Mucosa of gallbladder (tissue), 1 donor: ENCODE measurements at places on chromosomes 5 and 9. TPM values are rescaled to one million over a fixed set of nuclear protein-coding genes. Genes with fewer than 3 reads are reported as not detected.

TMC1 gene
- total RNA-seq: not detected

OGN gene
- 154 TPM for total RNA-seq

UNC5A gene
- total RNA-seq: 0.14 TPM

CCDC152 gene
- total RNA-seq: 2.3 TPM

CCNO gene
- total RNA-seq: 14.4 TPM

OBP2B gene
- total RNA-seq: not detected

GRCh38 chr9:70924895-70925547, 196.4 kb downstream of the TRPM3 start:
- peak; percentile 31 for DNase-seq

DNA sequence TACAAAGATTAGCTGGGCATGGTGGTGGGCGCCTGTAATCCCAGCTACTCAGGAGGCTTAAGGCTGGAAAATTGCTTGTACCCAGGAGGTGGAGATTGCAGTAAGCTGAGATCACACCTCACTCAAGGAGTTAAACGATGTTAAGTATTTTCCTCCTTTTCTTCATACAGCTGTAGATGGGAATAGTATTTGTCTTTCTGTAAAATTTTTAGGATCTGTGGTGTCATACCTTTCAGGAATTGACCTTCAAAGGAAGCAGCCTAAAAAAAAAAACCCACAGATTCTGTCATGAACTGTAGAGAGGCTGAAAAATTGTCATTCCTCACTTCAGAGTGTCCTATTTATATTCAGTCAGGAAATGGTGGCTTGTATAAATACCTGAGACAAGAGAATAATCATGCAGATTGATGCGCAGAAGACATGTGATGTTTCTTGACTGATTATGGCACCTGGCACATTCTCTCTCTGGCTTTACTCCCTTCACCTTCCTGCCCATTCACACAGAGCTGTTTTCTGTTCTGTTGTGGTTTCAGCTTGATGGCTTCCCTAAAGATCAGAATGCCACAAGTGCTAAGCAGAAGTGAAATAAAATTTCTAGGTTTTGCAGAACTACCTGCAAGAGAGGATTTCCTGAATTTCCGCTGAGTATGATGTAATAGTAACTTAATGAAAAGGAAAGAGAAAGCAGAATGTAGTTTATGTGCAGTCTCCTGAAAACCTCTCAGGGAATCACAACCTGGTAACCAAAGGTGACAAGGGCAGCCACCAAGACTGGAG, 3.8 kb downstream of the IFNA1 start:
- no peak for DNase-seq

DNA sequence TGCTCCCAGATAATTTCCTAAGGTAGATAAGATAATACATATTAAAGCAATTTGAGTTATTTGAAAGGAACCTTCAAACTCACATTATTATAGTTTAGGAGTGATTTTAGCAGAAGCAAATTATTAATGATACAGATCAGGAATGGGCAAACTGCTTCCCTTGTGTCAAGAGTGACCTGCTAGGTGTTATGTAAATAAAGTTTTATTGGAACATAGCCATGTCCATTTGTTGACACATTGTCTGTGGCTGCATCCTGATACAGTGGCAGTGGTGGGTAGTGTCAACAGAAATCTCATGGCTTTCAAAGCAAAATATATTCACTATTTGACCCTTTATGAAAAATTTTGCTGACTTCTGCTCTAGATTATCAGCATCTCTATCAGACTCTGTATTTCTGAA, 11.4 kb upstream of the BASP1 start:
- DNase-seq: no peak

GRCh38 chr5:54103871-54104270, 206.5 kb downstream of the ARL15 start:
- no peak for DNase-seq

- no peak for DNase-seq
These were observed 49.0 kb downstream of the STOM start for GRCh38 chr9:121321016-121321503.

DNA sequence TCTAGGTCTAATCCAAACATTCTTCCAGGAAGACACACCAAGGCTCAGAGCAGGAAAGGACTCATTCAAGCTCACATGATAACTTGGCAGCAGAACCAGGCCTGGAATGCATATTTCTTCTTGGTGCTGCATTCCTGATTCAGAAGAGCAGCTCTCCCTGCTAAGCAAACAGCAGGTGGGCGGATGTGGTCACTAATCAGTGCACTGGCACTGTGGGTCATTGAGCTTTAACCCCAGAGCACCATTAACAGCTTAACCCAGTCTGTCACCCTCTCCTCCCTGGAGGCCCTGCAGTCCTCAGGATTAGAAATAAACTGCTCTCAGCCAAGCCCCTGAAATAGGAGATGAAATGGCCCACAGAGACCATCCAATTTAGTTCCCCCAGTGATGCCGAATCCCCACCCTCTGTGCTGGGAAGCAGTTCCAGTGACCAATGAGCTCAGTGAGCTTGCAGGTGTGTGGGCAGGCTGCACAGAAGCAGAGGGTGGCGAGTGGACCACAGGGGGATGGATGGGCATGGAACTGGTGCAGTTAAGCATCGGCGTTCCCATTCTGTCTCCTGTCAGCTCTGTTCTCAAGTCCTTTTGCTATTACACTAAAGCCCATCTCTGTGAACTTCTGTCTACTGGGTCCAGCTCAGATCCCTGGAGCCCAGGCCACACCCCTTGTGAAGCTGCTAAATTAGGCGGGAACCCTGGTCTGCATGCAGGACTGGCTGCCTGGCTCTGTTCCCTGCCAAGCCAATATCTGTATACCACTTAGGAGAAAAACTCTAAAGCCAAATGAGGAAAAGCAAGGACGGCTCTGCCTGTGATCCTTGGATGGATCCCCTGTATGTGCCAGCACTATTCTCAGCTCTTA, 16.6 kb upstream of the MEGF9 start:
- DNase-seq: peak; percentile 62

- DNase-seq: no peak
These were observed 9.4 kb upstream of the GABRA6 start for GRCh38 chr5:161676103-161676502.

DNA sequence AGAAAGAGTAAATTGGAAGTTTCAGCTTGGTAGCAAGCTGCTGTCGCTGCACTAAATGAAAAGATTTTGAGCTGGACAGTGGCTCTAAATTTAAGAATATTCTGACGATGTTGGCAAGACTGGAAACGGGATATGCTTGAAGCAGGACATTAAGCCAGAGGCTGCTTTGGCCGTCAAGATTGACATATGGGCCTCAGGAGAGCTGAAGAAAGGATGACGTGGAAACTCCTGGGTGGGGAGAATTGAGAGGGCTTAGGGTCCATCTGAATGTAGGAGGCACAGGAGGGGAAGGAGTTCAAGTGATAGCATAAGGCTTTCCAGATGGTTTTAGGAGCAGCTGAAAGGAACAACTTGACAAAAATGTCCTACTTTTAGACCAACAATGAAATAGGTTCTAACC, 108.9 kb downstream of the PAPPA start:
- DNase-seq: no peak

DNA sequence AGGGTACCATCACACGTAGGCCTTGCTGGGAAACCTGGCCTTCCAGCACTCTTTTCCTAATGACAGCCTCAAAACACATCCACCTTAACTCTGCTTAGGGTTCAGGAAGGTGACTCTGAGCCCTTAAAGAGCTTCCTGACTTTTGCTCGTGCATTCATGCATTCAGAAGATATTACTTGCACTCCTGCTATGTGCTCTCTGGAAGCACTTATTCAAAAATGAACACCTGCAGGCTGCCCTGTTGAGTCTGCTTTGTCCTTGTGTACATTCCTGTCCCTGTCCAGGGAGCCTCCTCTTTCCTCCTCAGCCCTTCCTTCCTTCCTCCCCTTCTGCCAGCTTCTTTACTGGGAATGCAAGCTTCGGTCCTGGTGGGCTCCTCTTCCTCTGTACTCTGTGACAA, 61.5 kb downstream of the SPRY4 start:
- DNase-seq: no peak

- DNase-seq: no peak
These were observed 293.9 kb upstream of the RIOK2 start for GRCh38 chr5:97476852-97477534.

- no peak for DNase-seq
These were observed 151.4 kb downstream of the MAST4 start for GRCh38 chr5:66747607-66748006.

GRCh38 chr9:73081979-73082657, 69.5 kb upstream of the ANXA1 start:
- DNase-seq: no peak

GRCh38 chr5:3837506-3837905, 241.9 kb downstream of the IRX1 start:
- no peak for DNase-seq

- DNase-seq: peak; percentile 43
These were observed 25.7 kb downstream of the DPYSL3 start for GRCh38 chr5:147483961-147484707.

DNA sequence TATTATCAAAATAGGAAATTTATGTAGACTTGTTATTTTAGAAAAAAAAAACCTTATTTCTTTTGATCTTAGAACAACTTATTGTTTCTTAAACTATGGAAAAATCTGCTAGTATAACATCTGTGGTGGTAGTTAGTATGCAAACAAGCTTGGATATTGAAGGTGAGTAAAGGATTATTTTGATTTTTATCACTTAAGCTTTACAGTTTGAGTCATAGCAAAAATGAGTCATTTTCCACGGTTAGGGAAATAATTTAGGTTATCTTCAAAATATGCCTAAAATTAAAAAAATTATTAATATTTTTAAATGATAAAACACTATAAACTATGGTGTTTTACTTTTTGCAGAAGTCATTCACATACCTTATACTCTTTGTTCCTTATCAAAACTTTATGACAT, 107.2 kb upstream of the DHFR start:
- DNase-seq: no peak

- DNase-seq: no peak
These were observed 43.2 kb upstream of the RICTOR start for GRCh38 chr5:39117401-39117800.

GRCh38 chr9:36102742-36103495, 33.6 kb upstream of the GLIPR2 start:
- peak; percentile 82 for DNase-seq

DNA sequence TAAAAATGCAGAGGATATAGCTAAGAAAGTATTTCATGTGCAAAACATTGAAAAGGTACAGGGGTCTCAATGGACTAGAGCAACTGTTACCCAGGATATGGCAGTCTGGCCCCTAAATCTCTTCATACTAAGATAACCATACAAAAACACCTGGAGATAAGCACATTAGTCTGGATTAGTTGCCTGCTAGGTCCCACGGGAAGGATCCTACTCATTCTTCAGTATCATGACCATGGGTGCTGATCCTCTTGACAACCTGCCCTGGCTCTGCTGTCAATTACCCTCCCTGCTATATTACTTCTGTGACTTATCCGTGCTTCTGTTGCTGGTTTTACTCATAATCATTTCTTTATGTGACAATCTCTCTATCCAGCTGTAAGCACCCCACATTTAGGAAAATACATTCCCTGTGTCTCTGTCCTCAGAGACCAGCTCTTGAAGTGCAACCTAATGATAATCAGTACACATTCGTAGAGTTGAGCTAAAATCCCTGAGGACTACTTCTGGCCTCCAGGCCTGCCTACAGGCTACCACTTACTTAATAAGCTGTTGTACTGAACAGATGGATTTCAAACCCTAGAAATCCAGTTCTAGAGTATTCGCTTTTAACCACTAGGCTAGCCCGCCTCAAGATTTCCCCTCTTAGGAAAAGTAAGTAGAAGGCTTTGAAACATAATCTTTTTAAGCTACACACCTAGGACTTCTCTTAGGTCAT, 190.5 kb upstream of the OR13F1 start:
- no peak for DNase-seq

GRCh38 chr5:144731786-144732185, 561.1 kb downstream of the KCTD16 start:
- DNase-seq: no peak

- no peak for DNase-seq
These were observed 5.9 kb upstream of the LRRC14B start for GRCh38 chr5:185095-186070.

DNA sequence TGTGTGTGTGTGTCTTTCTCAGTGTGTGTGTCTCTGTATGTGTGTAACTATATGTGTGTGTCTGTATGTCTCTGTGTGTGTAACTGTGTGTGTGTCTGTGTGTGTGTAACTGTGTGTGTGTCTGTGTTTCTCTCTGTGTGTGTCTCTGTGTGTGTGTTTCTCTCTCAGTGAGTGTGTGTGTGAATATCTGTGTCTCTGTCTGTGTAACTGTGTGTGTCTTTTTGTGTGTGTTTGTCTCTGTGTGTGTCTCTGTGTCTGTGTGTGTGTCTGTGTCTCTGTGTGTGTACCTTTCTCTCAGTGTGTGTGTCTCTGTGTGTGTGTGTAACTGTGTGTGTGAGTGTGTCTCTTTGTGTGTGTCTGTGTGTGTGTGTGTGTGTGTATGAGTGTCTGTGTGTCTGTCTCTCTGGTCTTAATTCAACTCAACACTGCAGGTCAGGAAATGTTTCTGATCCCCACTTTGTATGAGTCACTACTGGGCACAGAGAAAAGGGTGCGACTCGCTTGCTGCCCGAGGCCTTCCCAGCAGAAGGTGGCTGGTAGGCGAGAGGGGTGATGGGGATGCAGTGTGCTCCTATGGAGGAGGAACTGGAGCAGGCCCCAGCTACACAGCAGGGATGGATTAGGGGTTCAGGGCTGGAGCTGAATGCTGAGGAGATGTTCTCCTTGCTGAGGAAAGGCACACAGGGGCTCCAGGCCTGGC, 52.1 kb downstream of the NSG2 start:
- no peak for DNase-seq
